ENCODE measurements at places on chromosomes 7 and 10. TPM values are rescaled to one million over a fixed set of nuclear protein-coding genes. Genes with fewer than 3 reads are reported as not detected.

Gene CCDC3
- 2.4 TPM for total RNA-seq

DNA sequence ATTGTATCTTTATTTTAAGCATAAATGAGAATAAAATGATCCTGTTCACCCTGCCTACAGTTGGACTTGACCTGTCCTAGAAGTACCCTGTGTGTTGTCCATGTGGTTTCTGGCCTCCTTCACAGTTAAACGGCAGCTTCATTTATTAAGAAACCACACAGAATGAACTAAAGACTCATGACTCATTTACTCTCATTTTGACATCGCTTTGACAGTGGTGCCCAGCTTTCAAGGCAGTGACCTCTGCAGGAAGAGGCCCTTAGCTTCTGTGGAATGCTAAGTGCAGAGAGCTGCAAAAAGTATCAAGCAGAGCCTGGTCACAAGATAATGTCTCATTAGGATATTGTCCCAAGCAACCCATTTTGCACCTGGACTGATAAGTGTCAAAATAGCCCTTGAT lies 93.4 kb downstream of the AVL9 start:
- DNase-seq = peak; percentile 90

DNA sequence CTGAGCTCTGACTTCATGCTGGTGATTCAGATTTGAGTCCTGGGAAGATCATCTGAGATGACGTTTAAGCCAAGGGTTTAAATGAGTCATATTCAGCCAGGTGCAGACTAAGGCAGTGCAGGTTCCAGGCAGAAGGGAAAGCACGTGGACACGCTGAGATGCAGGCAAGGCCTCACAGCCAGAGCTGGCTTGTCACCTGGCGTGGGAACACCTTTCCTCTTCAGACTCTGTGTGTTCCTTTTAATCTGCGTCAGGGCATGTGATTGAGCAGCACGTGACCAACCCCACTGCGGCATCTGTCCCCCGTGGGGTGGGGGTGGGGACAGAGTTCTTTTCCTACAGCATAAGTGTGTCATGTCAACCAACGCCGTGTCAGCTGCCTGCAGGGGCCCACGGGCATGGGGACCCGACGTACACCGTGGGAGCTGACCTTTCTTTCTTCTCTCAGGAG lies 10.7 kb upstream of the IDI2 start:
- no peak for DNase-seq

DNA sequence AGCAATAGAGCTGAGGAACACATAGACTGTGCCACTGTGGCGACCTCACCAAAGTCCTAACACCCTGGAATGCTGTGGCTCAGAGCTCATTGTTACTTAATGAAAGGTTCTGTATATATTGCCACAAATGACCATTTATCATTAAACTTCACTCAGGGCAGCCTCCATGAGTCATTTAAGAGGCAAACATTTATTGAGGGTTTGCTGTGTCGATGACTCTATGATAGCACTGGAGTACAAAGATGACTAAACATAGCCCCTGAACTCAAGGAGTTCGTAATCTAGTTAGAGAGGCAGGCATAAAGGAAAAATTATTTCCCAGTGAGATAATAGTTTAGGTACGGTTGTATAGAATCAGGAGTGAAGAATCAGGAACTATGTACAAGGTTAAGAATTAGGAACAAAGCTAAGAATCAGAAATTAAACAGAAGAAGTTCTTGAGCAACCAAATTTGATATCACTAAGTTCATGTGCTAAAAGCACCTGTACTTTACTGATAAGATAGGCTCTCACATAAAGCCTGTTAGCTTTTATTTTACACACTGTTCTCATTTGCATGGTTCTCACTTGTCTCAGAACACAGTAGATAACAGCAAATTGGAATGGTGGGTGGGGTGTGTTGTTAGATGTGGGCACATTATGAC lies 7.9 kb downstream of the ENTPD7 start:
- DNase-seq = peak; percentile 21

DNA sequence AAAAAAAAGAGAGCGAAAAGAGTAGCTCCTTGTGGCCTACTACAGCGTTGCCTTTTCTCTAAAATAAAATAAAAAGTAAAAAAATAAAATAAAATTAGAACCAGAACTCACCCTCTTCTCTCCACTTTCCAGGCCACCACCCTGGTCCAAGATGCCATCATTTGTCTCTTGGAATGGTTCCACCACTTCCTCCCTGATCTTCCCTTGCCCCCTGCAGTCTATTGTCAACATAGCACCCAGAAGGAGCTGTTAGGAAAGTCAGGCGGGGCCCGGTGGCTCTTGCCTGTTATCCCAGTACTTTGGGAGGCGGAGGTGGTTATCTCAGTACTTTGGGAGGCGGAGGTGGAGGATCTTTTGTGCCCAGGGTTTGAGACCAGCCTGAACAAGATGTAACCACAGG lies 7.6 kb upstream of the GRID2IP start:
- DNase-seq = peak; percentile 83

DNA sequence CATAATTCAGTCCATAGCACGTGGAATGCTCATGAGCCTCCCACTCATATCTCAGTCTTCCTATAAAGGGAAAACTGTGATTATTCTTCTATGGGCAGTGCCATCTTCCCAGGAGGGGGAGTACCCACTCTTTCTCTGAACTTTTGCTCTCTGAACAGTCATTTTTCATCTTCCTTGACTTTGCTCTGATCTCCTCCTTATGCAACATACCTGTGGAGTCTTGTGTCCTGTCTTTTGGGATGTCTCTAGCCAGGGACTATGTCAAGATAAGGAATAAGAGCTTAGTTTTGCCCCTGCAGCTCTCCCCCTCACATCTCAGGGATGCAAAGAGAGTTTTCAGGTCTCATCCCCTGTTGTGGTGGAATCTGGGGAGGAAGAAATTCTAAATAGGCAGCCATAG lies 27.6 kb downstream of the LSMEM1 start:
- no peak for DNase-seq

DNA sequence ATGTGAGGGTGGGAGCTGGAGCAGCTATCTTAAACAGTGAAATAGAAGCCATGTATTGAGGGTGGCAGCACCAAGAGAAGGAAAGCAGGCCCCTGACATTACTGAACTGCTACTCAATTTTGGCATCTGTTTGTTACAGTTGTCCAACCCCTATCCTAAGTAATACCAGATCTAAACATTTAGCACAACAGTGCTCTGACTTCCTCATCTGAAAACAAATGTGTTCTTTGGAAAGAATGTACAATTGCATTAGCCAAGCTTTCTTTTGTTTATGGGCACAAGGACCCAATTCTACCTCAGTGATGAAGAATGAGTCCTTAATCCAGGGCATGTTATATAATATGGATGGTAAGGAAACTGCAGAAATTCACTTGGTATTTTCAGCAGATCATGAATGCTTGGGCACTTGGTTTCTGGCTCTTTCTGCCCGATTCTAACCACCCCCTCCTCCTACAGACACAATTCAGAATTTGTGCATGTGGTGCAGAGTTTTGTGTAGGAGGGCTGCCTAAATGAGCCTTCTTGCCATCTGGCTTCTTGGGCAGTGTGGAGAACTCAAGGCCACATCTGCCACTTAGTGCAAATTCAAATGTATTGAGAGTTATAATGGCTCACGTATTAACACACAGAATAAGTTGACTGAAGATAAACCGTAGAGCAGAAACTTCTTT lies 36.9 kb upstream of the KMT2E start:
- DNase-seq = no peak

GRCh38 chr7:83575436-83575835 lies 73.5 kb downstream of the SEMA3E start:
- no peak for DNase-seq

DNA sequence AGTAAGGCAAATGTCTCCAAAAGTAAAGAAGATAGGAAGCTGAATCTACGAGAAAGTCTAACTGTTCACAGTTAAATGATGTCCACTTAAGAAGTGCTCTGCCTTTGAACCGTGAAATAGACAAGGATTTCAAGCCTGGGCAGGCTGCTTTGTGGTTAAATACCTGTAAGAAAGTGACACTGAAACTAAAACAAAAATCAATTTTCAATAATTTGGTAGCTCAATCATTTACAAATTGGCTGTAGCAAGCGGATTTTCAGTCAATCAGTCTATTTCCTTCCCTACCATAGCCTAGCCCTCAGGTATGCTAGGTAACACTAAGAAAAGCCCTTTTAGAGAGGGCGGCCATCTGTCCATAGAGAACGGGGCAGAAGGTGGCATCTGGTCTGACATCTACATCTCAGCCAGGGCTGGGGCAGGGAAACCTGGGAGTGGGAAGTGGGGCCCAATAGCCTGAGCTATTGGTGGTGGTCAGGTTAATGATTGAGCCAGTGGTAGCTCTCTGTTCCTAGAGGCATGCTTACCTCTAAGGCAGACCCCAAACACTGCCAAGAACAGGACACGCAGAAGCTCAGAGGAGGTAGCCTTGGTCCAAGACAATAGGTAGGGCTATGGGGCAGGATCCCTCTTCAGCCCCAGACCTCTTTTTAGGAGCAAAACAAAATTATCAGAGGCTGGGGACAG lies 223.2 kb downstream of the CCSER2 start:
- no peak for DNase-seq

DNA sequence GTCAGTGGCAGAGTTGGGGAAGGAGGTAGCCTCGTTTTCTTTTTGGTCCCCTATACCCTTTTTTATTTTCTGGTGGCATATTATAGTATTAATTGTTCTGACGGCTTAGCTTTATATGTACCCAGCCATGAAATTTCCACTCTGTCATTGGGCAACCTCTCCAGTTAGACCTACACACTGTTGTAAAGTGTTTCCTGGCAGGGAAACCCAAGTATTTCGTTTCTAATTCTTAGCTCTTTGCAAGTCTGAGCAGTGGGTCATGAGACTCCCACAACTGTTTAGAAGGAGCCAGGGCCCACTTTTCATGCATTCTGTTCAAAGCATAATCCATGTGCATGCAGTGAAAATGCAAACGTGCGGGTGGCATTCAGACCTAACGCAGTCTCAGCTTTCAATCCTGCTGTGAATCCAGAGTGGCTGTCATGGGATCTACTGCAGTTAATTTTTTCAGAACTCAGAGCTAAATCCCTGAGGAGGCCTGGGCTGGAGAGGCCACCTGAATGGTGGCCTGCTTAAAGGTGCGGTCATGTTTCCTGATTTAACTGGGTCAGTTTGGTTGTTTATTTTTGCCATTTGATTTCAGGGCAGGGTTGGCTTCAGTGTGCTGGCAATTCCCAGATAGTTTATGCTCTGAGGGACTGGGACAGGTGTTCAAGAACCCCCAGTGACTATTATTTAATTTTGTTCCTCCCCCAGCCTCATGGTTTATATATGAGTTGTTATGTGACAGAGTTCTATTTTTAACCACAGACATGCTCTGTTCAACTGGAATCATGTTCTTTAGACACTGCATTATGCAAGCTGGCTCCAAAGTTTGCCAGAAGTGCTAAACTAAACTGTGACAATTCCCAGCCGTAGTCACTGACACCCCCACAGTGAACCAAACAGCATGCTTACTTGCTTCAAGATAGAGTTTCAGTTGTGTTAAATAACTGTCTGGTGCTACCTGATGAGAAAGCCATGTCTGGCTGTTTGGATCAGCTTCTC lies 27.4 kb upstream of the SYPL1 start:
- DNase-seq = no peak

- DNase-seq = no peak
Observed at GRCh38 chr7:86788948-86789347, 145.2 kb downstream of the GRM3 start.

Gene ATRNL1
- total RNA-seq = 4.9 TPM

- DNase-seq = no peak
Observed at GRCh38 chr7:108290459-108291151, 160.4 kb upstream of the LAMB4 start.
